Erythroblast (primary cell): ENCODE measurements at places on chromosomes 7 and 10.

- DNase-seq, result no peak
These were observed 128.2 kb downstream of the NEURL1 start for GRCh38 chr10:103621783-103622125.

- DNase-seq, result no peak
These were observed 182.1 kb upstream of the NAMPT start for GRCh38 chr7:106466867-106467266.

DNA sequence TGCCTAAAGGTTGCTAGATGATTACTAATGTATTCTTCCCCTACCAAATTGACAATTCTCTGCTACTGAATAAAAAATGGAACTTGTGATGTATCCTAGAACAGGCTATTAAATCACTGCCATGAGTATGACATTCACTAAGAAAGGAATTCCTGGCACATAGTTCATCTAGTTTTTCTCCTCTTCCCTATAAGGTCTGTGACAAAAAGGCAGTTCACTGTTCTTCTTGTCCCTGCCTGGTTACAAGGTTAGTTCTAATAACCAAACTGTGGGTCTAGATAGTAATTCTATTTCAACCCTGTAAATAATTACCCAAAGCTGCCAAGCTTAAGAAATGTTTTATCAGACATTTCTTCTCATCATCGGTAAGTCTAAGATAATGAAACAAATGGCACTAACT lies 245.6 kb downstream of the BICC1 start:
- DNase-seq, result no peak

- no peak for DNase-seq
These were observed 4.4 kb upstream of the MPP7 start for GRCh38 chr10:28307267-28307666.

- DNase-seq, result no peak
These were observed 218.7 kb downstream of the WDR37 start for GRCh38 chr10:1274701-1275544.

GRCh38 chr10:34147641-34148304 lies 667.3 kb downstream of the PARD3 start:
- no peak for DNase-seq

GRCh38 chr7:85567983-85568382 lies 381.1 kb upstream of the SEMA3D start:
- no peak for DNase-seq

GRCh38 chr7:48718731-48719378 lies 205.5 kb upstream of the CDC14C start:
- DNase-seq, result no peak

DNA sequence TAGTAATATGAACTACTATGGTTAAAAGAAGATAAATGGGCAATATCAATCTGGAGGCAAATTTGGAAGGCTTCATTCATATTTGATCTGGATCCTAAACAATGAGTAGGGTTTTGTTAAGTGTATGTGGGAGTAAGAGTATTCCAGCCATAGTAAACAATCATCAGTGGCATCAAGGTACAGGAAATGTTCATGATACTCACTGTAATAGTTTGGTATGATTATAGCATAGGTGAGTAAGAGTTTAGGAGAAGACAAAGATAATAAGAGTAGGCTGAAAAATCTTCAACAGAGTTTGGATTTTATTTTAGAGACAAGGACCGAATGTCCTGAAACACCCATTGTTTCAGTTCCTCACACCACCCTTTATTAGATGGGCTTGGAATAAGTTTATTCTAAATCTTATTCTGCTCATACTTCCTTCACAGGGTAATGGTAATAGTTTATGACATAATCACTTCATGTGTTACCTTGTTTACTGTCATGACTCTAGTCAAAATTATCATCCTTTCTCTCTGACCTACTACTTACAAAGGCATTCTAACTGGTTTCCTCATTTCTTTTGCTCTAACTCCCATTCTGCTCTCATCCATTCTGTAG lies 38.9 kb downstream of the BRAF start:
- DNase-seq, result no peak
